Diencephalon (tissue), 1 donor: ENCODE measurements at places on chromosomes 4 and X. TPM values are rescaled to one million over a fixed set of nuclear protein-coding genes. Genes with fewer than 3 reads are reported as not detected.

RIPPLY1 gene
- total RNA-seq = not detected

SSX4B gene
- not detected for total RNA-seq

NUDT10 gene
- 37.1 TPM for total RNA-seq

FAM200B gene
- total RNA-seq = 65.7 TPM

AMELX gene
- not detected for total RNA-seq

HS6ST2 gene
- total RNA-seq = 37.8 TPM

NXF2B gene
- total RNA-seq = 0.23 TPM

VCX gene
- not detected for total RNA-seq

P2RY4 gene
- total RNA-seq = not detected

CYSLTR1 gene
- total RNA-seq = 1.6 TPM

DTHD1 gene
- total RNA-seq = 7.4 TPM
